ENCODE measurements at places on chromosomes 6 and 20. TPM values are rescaled to one million over a fixed set of nuclear protein-coding genes. Genes with fewer than 3 reads are reported as not detected.

The GINS1 gene
- 36.5 TPM for total RNA-seq

The TBPL1 gene
- 30.7 TPM for total RNA-seq

The TAGAP gene
- total RNA-seq: 53.0 TPM

GRCh38 chr6:13089296-13089994 is 238.9 kb downstream of the TBC1D7 start:
- DNase-seq: no peak

DNA sequence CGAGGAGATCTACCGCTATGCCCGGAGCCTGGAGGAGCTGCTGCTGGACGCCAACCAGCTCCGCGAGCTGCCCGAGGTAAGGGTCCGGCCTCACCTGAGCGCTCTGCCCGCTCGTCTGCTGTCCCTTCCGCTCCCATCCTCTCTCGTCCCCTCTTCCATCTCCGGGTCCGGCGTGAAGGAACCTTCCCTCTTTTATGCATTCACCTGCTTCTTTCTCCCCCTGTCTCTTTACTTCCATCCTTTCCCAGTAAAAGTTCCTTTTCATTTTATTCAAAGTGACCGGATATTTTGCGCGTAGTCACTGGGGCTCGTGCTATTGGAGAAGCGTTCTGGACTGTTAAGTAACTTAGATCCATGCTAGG is 516 bp downstream of the LRRC1 start:
- DNase-seq: no peak

DNA sequence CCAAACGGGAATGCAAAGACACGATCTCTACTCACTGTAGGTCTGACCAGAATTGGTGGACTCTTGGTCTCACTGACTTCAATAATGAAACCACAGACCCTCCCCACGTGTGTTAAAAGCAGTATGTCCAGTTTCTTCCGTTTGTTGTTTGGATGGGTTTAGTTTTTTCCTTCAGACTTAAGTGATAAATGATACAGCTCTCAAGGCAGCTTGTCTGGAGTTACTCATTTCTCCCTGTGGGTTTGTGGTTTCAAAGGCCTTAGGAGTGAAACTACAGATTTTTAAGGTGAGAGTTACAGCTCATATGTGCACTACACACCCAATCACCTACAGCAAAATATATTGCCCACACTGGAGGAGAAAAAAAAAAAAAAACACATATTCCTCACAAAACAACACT is 86.7 kb upstream of the STMND1 start:
- DNase-seq: peak; percentile 55

DNA sequence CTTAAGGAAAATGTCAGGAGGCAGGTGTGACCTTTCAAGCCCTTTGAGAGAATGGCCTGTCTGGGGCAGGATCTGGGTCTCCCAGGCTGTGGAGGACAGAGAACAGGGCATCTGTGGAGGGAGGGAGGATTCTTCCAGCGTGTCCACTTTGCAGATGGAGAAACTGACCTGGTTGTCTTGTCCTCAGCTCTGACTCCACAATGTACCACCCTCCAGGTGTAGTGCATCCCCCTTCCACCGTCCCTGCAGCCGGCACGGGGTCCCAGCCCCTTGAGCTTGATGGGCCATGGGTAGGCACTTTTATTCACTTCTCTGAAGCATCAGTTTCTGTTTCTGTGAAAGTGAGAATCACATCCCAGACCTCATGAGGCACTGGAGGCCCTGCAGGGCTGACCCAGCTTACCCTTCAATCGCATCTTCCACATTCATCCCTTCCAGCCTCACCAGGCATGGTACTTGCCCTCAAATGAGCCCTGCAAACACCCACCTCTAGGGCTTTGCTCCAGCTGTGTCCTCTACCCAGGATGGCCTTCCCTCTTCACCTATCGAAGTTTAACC is 4.6 kb upstream of the TGM2 start:
- DNase-seq: no peak

DNA sequence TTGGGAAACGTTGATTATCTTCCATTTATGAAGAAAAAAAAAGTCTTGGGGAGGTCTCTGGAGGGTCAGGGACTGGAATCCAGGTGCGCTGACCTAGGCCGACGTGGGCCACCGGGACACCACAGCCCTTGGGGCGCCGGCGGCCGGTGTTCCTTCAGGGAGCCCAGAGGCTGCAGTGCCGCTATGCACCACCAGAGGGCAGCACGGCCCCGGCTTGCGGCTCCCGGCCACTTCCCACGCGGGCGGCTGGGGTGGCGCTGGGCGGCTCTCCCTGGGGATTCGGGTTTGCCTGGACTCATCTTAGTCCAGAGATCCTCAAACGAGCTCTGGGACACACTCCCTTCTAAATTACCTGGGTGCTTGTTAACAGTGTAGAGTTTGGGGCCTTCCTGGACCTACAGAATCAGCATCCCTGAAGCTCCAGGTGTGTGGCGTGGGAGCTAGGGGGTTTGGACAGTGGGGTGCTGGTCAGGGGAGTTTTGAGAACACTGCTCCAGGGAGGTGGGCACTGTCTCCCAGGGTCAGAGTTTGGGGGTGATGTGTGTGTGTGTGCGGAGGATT is 23.0 kb upstream of the GTSF1L start:
- DNase-seq: peak; percentile 84
